Fibroblast of skin of left quadriceps (primary cell): ENCODE measurements at places on chromosomes 2 and 18.

DNA sequence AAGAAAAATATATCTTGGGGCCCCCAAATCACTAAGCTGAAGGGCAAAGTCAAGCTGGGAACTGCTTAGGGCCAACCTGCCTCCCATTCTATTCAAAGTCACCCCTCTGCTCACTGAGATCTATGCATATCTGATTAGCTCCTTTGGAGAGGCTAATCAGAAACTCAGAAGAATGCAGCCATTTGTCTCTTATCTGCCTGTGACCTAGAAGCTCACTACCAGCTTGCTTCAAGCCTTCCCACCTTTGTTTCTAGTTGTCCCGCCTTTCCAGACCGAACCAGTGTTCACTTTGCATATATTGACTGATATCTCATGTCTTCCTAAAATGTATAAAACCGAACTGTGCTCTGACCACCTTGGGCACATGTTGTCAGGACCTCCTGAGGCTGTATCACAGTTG lies 479.4 kb downstream of the METTL4 start:
- DNase-seq, result no peak

DNA sequence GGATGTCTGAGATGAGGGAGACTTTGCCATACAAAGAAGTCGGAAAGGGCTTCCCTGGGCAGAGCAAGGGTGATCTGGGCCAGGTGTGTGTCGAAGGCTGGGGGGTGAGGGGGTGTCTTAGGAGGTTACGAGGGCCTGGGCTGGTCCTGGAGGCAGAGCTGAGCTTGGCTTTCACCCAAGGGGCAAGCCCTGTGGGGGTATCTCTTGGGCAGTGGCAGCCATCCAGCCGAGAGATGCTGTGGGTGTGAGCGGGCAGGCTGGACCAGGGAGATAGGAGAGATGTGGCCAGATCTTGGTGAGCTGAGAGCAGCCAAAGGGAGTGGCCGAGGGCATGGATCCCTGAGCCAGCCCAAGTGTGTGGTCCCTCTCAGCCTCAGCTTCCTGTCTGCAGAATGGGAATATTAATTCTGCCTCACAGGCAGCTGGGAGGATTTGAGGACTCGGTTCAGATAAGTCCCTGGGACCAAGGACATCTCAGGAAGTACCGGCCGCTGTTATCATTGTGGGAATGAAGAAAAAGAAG lies 33.0 kb downstream of the MAL start:
- DNase-seq, result no peak

DNA sequence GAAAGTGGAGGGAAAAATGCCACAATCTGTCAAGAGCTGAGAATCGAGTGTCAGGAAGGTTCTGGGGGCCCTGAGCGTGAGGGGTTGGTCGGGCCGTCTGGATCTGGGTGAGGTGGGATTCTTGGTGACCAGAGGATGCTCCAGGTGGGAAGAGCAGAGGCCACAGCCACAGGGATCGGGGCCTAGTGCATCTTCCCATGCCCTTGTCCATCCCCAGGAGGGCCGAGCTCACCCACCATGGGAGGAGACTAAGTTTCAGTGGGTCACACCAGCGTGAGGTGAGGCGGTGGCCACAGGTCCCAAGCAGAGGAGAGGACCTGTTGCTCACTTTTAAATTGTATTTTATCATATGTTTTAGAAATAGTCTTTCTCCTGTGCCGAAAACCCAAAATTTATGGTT lies 70.0 kb downstream of the TMEM18 start:
- DNase-seq, result no peak

DNA sequence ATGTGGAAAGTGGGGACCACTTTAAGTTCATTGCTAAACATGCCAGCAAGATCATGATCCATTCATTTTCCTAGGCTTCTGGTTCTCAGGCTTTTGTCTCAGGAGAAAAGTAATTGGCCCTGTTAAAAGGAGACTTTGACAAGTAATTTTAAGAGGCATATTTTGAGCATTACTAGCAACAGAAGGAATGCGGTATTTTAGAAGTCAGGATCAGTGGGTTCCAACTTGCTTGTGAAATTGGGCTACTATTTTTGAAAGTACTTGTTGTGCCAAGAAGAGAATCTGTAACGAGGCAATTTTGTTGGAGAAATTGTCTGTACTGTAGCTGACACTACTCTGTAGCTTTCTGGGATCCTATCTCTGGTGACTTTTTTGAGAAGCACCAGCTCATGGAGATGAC lies 59.4 kb downstream of the CERS6 start:
- peak; percentile 79 for DNase-seq

GRCh38 chr2:32363597-32363996 lies 6.8 kb downstream of the BIRC6 start:
- no peak for DNase-seq

- no peak for DNase-seq
These were observed 9.0 kb upstream of the ATP8B1 start for GRCh38 chr18:57812126-57812477.

GRCh38 chr2:180980943-180981911 lies 822 bp downstream of the UBE2E3 start:
- DNase-seq, result no peak

DNA sequence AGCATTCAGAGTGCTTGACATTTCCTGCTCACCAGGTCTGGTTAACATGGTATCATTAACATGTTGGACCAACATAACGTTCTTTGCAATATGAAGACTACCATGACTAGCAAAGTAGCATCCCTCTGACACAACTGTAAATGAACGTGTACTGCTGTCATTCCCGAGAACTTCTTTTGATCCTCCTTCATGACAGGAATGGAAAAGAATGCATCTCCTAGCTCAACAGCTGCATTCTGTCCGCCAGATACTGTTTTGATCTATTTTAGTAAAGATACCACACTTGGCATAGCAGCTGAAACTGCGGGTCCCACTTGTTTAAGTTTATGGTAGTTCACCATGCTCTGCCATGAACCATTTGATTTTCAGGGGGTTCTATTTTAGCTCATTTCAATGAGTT lies 144.2 kb upstream of the PARD3B start:
- no peak for DNase-seq

DNA sequence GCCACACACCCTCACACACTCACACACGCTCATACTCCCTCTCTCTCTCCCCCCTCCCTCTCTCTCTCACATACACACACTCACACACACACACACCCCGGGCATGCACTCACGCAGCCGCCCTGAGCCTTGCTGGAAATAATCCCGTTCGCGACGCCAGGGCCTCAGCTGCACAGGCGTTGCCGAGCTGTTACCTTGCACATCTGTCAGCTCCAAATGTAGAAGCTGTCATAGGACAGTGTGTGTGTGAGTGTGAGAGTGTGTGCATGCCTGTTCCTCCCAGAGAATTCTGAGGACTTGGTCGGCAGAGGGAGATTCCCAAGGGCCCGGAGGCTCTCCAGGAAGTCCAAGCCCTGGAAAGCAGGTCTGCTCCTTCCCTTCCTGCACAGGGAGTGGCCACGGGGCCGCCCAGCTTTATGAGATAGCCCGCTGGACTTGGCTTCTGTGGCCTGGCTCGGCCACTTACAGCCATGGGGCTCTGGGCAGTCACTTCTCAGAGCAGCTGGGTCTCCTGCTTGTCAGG lies 8.6 kb downstream of the SPR start:
- DNase-seq, result peak; percentile 20

DNA sequence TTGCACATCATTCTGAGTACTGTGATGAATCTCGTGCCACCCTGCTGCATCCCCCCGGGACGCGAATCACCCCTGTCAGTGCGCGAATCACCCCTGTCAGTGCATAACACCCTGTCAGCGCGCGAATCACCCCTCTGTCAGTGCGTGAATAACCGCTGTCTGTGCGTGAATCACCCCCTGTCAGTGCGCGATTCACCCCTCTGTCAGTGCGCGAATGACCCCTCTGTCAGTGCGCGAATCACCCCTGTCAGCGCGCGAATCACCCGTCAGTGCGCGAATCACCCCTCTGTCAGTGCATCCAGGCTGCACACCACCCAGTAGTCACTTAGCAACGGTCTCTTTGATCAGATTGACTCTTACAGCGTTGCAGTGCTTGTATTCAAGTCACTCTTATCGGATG lies 134.4 kb upstream of the TPO start:
- no peak for DNase-seq

GRCh38 chr2:233538741-233539140 lies 27.8 kb downstream of the USP40 start:
- no peak for DNase-seq

GRCh38 chr2:162422894-162423293 lies 79.0 kb downstream of the GCA start:
- no peak for DNase-seq

- DNase-seq, result no peak
These were observed 49.3 kb upstream of the ANKRD44 start for GRCh38 chr2:197359859-197360258.

DNA sequence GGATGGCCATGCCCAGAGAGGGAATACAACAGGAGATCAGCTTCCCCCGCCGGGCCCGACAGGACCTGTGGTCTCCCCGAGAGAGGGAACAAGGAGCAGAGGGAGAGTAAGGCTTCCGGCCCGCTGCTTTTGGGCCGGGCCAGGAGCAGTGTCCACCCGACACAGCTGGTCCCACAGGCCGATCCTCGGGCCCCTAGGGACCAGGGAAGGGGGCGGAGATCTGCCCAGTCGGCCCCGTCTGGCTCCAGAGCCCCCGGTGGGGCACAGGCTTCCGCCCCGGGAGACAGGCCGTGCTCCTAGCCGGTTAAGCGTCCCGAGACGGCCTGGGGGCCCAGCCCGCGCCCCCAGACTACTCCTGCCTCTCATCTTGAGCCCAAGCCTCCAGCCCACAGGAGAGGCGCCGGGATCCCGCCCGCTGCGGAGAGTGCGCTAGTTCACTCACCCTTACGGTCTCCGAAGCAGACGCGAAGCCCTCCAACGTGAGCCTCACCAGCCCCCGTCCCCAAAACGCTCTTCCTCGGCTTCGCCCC lies at the start of gene MCFD2:
Gene MCFD2, minus strand, starts transcription at position 526 of the 530 bp plus-strand sequence. CDS start 6,635 bp downstream, outside the sequence.
- DNase-seq, result no peak

DNA sequence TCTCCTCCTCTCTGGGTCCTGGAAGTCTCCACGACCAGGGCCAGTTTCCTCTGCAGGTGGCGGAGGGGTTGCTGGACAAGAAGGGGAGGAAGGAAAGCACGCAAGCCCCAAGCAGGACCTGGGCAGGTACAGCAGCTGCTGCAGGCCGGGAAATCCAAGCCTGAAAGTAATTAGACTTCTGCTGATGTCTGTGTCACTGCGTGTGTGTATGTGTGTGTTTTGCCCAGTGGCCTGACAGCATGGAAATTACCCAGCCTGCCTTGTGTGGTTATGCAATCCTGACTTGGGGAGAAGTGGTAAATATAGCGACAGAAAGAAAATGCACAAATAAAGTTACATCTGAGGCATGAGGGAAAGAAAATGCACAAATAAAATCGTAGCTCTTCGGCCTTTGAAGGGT lies 121.8 kb upstream of the ZBTB14 start:
- no peak for DNase-seq

GRCh38 chr18:37207343-37207742 lies 358.3 kb downstream of the CELF4 start:
- no peak for DNase-seq

DNA sequence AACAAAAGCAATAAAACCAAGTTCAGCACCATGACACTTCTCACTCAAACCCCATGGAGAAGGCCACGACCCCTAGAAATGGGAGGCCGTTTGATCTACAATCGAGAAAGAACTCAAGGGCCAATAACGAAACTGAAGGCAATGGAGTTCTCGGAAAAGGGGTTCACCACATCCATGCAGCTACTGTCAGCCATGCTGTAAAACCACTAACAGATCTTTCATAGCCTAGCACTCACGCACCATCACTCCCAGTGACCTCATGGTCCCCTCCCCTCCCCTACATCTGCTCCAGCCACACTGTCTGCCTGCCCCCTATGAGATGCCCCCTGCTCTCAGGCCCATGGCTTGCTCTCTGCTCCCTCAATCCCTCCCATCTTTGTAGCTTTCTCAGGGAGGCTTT lies 135.3 kb downstream of the TMEM163 start:
- DNase-seq, result no peak

DNA sequence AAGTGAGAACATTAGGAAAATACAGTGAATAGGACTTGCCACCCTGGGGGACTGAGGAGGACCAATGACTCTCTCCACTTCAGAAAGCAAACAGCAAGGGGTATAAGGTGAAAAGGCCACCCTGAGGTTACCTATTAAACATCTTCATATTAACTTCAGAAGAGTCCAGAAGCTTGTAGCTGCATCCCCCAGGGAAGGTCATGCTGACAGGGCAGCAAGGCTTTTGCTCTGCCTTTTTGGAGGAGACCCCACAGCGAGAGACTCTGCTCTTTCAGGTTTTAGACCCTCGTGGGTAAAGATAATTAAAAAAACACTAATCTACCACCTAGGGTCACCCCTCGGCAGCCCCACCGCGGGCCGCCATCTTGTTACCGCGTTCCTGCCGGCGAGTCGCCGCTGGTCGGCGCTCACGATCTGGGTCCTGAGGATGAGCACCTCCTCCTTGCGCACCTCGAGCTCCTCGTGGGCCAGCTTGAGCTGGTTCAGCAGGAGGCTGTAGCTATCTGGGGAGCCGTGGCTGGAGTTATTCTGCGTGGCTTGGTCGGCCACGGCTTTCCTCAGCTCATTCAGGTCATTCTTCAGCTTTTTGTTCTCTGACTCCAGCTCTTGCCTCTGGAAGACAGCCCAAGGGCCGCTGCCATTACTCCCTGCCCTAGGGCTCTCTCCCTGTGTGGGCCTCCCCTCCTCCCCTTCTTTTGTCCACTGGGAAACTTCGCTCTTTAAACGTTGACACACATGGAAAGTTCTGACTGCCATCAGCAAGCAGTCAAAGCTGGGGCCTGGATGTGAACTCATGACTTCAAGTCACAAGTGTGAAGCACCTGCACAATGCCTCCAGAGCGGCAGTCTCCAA lies 50.7 kb upstream of the ACAA2 start:
- no peak for DNase-seq

DNA sequence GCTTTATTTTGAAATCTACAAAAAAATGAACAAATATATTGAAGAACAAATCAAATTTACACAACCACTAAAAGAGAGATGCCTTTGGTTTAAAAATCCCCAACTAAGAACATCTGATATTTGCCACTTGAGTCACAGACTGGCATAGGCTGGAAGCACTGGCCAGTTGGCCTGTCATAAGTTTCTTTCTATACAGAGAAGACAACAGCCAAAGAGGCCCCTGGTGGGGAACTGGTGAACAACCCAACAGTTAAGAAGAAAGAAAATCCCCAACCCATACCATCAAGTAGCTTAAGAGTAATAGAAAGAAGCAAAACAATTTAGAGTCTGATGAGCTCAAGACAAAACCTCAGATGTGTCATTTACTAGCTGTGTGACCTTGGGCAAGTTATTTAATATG lies 45.5 kb downstream of the OSR1 start:
- no peak for DNase-seq

GRCh38 chr2:176734868-176735267 lies 465.6 kb downstream of the MTX2 start:
- no peak for DNase-seq

- peak; percentile 75 for DNase-seq
These were observed 194.9 kb upstream of the HAAO start for GRCh38 chr2:42987112-42987922.
